ENCODE measurements at places on chromosomes 2 and 18. TPM values are rescaled to one million over a fixed set of nuclear protein-coding genes. Genes with fewer than 3 reads are reported as not detected.

DNA sequence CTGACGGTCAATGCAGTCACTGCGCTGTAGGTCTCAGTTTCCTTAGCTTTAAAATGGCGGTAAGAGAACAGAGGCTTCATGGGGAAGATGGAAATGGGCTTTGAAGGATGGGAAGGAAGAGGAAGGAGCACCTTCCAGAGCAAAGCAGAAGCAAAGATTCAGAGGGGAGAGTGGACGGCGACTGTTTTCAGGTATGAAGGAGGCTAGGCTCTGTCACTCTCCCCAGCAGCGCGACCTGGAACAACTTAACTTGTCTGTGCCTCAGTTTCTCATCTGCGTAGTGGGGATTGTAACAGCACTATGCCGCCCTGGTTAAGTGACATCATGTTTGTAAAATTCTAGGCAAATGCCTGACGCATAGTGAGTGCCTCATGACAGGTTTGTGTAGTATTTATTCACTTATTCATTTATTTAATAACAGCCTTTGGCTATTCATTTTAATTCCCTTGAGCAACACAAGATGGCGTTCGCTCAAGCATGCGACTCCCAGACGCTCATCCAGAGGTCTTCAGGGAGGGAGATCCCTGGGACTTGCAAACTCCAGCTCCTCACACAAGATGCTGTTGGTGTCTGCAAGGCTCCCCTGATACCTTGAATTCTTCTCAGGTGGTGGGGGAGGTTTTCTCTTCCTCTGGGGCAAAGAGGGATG is 336.3 kb downstream of the DYSF start:
- peaks cover 35% of the 10 kb centered on the region for H3K4me1 ChIP-seq
- no peaks in the 10 kb centered on the region for H3K36me3 ChIP-seq
- no peak overlapping the region for H3K4me3 ChIP-seq

DNA sequence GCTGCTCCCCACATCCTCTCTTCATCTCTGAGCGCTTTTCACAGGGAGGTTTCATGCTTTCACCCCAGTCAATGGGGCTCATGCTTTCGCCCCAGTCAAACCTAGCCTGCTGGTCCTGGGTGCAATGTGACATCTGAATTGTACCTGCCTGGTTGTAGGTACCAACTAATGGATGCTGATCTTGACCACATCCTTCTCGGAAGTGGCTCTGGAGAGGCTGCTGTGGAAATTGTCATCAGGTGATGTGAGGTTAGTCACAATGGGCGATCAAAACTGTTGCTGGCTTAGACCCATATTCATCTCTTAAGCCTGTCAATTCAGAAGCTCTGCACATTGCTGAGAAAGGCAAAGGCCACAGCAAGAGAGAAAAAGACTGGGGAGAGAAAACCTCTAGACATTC is 32.7 kb upstream of the ALKAL2 start:
- H3K4me3 ChIP-seq: no peak overlapping the region
- H3K36me3 ChIP-seq: no peaks in the 10 kb centered on the region
- peaks cover 11% of the 10 kb centered on the region for H3K4me1 ChIP-seq
- H3K27me3 ChIP-seq: peaks cover 8% of the 10 kb centered on the region
- DNase-seq: no peak
- no peak overlapping the region for H3K27ac ChIP-seq

- no peak for DNase-seq
- no peaks in the 10 kb centered on the region for H3K4me1 ChIP-seq
- H3K4me3 ChIP-seq: no peak overlapping the region
- H3K27ac ChIP-seq: no peak overlapping the region
- H3K36me3 ChIP-seq: no peaks in the 10 kb centered on the region
- H3K27me3 ChIP-seq: peaks cover 91% of the 10 kb centered on the region
Measured at GRCh38 chr2:1808981-1809422, 64.7 kb upstream of the PXDN start.

DNA sequence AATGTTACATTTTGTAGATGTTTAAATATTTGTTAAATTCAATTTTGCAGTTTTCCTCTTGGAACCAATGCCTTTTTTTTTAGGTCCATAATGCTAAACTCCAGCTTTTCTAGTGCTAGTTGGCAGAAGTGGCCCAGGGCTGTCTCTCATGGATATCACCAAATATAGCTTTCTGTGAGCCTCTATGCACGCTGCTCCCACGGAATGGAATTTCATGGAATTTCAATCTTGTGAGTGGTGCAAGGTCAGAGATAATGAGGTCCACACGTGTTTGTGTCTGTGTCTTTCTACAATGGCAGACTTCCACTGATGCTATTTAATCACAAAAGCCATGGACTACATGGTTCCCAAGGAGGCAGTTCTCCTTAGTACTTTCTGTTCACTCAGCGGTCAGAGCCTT is 191.5 kb upstream of the PARD3B start:
- H3K36me3 ChIP-seq: no peaks in the 10 kb centered on the region
- H3K4me3 ChIP-seq: no peak overlapping the region
- no peak overlapping the region for H3K27ac ChIP-seq
- H3K27me3 ChIP-seq: no peaks in the 10 kb centered on the region
- no peaks in the 10 kb centered on the region for H3K4me1 ChIP-seq
- no peak for DNase-seq

GRCh38 chr2:180322781-180323180 is 315.7 kb upstream of the CWC22 start:
- H3K36me3 ChIP-seq: no peaks in the 10 kb centered on the region
- no peak overlapping the region for H3K27ac ChIP-seq
- H3K4me1 ChIP-seq: no peaks in the 10 kb centered on the region
- H3K27me3 ChIP-seq: no peaks in the 10 kb centered on the region
- H3K4me3 ChIP-seq: no peak overlapping the region
- no peak for DNase-seq

DNA sequence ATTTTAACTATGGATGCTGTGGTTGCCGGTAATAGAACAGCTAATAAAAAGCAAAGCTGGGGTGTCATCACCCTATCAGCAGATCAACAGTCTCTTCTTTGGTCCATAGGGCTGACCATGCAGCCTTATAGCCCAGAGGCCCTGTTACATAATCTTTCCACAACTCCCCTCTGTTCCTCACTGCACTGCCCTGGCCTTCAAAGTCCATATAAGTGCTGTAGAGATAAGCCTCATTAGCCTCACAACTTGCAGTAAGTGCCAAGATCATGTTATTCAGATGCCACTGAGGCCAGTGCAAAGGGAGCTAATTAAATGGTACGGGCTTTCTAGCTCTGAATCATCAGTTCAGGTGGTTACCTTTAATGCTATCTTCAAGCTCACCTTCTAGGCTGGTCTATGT is 89.7 kb upstream of the CXCR4 start:
- H3K27ac ChIP-seq: no peak overlapping the region
- no peak overlapping the region for H3K4me3 ChIP-seq
- no peaks in the 10 kb centered on the region for H3K36me3 ChIP-seq
- no peaks in the 10 kb centered on the region for H3K27me3 ChIP-seq
- DNase-seq: no peak

DNA sequence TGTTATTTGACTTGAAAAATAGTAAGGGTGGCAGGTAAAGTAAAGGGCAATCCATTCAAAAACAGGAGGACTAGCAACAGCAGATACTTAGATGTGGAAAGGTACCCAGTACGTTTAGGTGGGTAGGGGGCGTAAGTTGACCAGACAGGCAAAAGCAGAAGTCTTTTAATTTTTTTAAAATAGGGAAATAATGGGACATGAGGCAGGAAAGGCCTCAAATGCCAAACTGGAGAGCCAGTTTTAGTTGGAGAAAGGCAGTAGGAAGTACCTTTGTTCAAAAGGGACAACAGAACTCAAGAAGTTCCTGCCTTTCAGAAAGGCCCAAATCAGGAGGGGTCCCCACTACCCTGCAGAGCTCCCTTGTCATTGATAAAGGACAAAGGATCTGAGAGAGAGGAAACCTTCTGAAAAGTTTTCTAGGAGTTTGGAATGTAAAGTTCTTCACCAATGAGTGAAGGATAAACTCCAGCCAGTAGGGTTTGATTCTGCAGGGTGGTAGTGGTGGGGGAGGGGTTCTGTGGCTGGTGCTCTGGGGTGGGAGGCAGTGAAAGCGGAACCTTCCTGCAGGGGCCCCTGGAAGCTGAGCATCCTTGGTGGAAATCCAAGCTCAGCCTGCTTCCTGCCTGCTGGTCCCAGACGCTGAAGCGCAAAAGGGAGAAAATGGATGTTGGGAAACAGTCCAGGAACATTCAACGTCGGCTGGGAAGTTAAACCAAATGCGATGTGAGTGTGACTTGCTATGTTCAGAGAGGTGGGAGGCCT is 40.1 kb downstream of the TMEM17 start:
- H3K36me3 ChIP-seq: no peaks in the 10 kb centered on the region
- H3K4me1 ChIP-seq: no peaks in the 10 kb centered on the region
- H3K27ac ChIP-seq: no peak overlapping the region
- no peak for DNase-seq

- H3K36me3 ChIP-seq: no peaks in the 10 kb centered on the region
- H3K27ac ChIP-seq: no peak overlapping the region
- H3K4me1 ChIP-seq: no peaks in the 10 kb centered on the region
- DNase-seq: no peak
Measured at GRCh38 chr2:26886736-26887135, 38.8 kb downstream of the DPYSL5 start.

DNA sequence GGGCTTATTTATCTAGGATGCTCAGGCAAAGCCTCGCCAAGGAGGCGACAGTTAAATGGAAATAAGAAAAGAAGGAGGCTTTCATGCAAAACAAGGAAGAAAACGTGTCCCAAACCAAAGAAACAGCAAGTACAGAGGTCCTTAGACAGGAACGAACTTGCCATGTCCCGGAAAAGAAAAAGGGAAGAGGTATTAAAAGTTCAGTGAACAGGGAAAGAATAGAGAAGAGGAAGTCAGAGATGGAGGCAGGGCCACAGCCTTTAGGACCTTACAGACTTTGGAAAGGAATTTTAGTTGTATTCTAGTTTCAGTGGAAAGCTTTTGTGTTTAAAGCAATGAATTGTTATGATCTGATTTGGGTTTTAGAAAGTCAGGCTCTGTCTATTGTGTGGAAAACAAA is 22.1 kb downstream of the IKZF2 start:
- no peaks in the 10 kb centered on the region for H3K36me3 ChIP-seq
- H3K27ac ChIP-seq: no peak overlapping the region
- DNase-seq: no peak
- no peaks in the 10 kb centered on the region for H3K4me1 ChIP-seq

GRCh38 chr2:63484901-63485300 is 103.4 kb downstream of the WDPCP start:
- H3K27ac ChIP-seq: no peak overlapping the region
- no peak overlapping the region for H3K4me3 ChIP-seq
- no peaks in the 10 kb centered on the region for H3K27me3 ChIP-seq
- no peak for DNase-seq

DNA sequence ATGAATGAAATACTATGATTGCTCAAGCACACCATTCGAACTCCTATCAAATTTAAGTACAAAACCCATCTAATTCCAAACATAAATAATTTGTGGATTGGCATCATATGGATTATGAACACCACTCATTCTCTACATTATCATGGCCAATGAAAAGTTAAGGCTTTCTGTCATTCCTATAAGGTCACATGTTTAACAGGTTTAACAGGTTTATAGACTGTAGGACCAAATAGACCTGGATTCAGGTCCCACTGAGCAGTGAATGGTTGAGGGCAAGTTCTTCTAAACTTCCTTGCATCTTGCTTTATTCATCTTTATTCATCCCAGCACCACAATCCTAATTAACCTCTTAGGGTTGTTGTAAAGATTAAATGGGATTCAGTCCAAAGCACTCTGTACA is 33.4 kb downstream of the FBXO36 start:
- no peak overlapping the region for H3K4me3 ChIP-seq
- H3K36me3 ChIP-seq: no peaks in the 10 kb centered on the region
- 0 out of 2 replicates have a peak, but pooled peaks cover 8% of the 10 kb centered on the region for H3K4me1 ChIP-seq
- no peaks in the 10 kb centered on the region for H3K27me3 ChIP-seq
- no peak overlapping the region for H3K27ac ChIP-seq

- H3K27me3 ChIP-seq: peaks cover 97% of the 10 kb centered on the region
- no peaks in the 10 kb centered on the region for H3K4me1 ChIP-seq
- no peak overlapping the region for H3K4me3 ChIP-seq
- no peaks in the 10 kb centered on the region for H3K36me3 ChIP-seq
Measured at GRCh38 chr18:78621141-78621755, 358.4 kb upstream of the SALL3 start.

GRCh38 chr2:185583058-185583816 is 155.4 kb upstream of the FSIP2 start:
- peaks cover 9% of the 10 kb centered on the region for H3K4me1 ChIP-seq
- H3K27me3 ChIP-seq: no peaks in the 10 kb centered on the region
- H3K27ac ChIP-seq: peak overlapping the region; percentile 46
- H3K36me3 ChIP-seq: no peaks in the 10 kb centered on the region
- no peak overlapping the region for H3K4me3 ChIP-seq

- H3K27me3 ChIP-seq: no peaks in the 10 kb centered on the region
- no peak for DNase-seq
- H3K27ac ChIP-seq: no peak overlapping the region
- no peaks in the 10 kb centered on the region for H3K36me3 ChIP-seq
Measured at GRCh38 chr18:58515175-58515775, 113.6 kb downstream of the ALPK2 start.

- H3K36me3 ChIP-seq: no peaks in the 10 kb centered on the region
- H3K4me1 ChIP-seq: no peaks in the 10 kb centered on the region
- H3K27me3 ChIP-seq: no peaks in the 10 kb centered on the region
Measured at GRCh38 chr2:205107810-205108209, 562.5 kb downstream of the PARD3B start.

DNA sequence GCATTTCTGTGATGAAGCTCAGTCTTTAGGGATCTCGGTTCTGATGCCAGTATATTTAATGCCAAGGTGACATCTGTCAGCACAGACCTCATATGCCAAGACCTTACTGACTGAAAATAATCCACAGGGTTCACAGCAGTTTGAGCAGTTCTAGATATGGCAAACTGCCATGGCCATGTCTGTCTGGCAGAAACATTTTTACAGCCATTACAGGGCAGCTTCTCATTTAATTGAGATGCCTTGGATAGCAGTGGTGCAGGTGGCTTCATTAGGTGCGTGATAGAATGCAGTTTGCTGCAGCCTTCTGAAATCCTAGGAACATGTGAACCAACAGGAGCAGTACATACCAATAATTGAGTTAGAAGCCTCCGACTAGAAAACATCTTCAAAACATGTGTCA is 510.6 kb downstream of the XIRP2 start:
- no peaks in the 10 kb centered on the region for H3K4me1 ChIP-seq
- H3K36me3 ChIP-seq: no peaks in the 10 kb centered on the region
- DNase-seq: no peak
- no peak overlapping the region for H3K27ac ChIP-seq
- H3K4me3 ChIP-seq: no peak overlapping the region
- H3K27me3 ChIP-seq: no peaks in the 10 kb centered on the region

The ASIC4 gene
- 0.30 TPM for total RNA-seq

The NT5C1B gene
- total RNA-seq: not detected

The PSMA8 gene
- total RNA-seq: not detected

The NETO1 gene
- not detected for total RNA-seq

The SS18 gene
- total RNA-seq: 52.2 TPM

The ASB18 gene
- total RNA-seq: not detected
